ENCODE measurements at places on chromosomes 5 and 9.

DNA sequence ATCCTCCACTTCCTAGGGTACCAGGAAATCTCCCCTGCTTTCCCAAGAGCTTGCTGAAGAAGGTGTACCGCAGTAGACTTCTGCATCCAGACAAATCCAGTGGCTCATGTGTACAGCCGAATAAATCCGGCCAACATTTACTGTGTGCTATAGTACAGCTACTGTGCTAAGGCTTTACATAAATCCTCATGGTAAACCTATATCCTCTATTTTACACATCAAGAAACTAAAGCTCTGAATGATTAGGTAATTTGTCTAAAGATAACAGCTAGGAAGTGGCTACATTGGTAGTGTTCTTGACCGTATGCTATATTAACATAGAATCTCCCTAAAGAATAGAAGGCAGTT, 511 bp upstream of the WDR41 start:
- no peak for DNase-seq

- DNase-seq, result no peak
Measured at GRCh38 chr9:93181672-93182435, 2.1 kb upstream of the WNK2 start.

DNA sequence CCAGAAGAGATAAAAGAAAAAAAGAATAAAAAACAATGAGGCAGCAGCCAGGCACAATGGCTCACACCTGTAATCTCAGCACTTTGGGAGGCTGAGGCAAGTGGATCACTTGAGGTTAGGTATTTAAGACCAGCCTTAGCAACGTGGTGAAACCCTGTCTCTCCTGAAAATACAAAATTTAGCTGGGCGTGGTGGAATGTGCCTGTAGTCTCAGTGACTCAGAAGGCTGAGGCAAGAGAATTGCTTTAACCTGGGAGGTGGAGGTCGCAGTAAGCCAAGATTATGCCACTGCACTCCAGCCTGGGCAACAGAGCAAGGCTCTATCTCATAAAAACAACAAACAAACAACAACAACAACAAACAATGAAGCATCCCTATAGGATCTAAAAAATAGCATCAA, 121.5 kb downstream of the HMHB1 start:
- DNase-seq, result peak; percentile 18

- peak; percentile 51 for DNase-seq
Measured at GRCh38 chr9:16105168-16106020, 552.6 kb downstream of the CCDC171 start.

DNA sequence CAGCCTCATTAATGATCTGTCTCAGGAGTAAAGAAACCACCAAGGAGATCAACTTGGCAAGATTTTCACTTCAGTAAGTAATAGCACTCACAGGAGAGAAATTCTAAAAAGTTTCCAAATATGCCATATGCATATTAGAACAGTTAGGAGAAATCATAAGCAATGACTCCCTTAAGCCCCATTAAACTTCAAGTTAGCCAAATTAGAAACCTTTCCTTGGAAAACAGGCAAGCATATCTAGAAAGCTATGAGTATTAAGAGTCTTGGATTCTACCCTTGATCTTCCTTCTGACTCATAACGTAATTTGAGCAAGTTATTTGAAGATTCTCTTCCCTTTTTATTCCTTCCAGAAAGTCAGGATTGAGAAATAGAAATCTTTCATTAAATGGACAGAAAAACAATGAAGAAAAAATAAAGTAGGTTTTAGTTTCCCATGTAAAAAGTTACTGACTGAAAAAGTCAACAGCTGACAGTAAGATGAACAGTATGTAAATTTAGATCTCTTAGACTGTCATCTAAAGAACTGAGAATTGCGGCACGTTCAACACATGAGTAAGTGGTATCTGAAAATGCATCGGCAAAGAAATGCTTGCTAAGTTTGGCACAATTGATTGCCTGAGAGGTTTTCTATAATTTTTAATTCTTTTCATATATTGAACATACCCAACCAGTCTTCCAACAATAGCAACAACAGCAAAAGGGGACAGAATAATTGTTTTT, 565.7 kb upstream of the FTMT start:
- DNase-seq, result no peak

- DNase-seq, result no peak
Measured at GRCh38 chr5:173689171-173689736, 72.8 kb upstream of the BOD1 start.

Measured in fibroblast of lung (primary cell).